ENCODE measurements at places on chromosomes 4 and X.

- DNase-seq: no peak
Measured at GRCh38 chr4:78787392-78788006, 11.3 kb downstream of the BMP2K start.

DNA sequence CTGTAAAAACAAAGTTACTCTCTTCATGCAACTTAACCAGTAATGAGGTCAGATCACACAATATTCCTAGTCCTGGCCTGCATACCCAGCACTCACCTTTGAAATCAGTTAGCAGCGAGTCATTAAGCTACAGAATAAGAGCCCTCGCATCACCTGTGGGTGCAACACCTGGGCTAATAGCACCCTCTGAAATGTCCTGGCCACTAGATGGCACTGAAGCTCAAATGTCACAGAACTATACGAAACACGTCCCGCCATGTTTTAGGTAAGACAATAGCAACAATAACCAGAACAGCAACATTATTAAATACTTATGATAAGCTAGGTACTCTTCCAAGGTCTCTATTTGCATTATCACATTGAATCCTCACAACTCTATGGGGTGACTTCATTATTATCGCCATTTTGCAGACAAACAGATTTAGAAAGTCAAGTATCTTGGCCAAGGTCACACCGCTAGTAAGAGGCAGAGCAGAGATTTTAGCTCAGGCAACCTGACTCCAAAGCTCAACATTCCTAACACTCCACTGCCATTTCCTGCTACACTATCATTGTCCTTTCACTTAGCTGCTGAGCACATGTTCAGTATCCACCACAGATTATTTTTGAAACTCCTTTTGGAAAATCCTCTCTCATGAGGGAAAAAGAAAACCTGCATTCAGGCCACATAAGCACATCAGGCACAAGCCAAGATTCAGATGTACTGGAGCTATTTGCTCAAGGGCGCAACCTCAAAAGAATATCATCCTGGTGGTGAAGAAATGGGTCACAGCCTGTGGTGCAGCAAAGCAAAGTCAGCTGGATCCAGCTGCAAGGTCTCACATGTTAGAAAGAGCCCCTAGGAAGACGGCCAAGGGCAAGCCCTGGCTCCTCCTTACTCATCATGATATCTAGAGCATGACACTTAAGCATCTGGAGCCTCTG, 59.5 kb upstream of the KDR start:
- no peak for DNase-seq

- DNase-seq: no peak
Measured at GRCh38 chr4:122453384-122453995, 3.0 kb downstream of the IL2 start.

DNA sequence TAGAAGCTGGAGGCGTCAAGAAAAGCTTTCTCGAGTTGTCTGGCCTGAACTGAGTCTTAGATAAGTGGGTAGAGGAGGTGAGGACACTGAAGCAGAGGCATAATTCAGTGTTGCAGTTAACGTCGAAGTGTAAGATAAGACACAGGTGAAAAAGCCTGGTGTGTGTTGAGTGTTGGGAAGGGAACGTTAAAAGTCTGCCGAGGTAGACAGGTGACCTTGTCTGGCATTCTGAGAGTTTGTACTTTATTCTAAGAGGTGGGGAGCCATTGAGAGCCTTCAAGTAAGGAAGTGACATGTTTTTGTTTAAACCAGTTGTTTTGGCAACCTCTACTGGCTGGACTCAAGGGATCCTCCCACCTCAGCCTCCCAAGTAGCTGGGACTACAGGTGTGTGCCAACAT, 219.1 kb downstream of the SHROOM3 start:
- no peak for DNase-seq

- peak; percentile 55 for DNase-seq
Measured at GRCh38 chr4:165325732-165326512, 1.5 kb upstream of the MSMO1 start.

DNA sequence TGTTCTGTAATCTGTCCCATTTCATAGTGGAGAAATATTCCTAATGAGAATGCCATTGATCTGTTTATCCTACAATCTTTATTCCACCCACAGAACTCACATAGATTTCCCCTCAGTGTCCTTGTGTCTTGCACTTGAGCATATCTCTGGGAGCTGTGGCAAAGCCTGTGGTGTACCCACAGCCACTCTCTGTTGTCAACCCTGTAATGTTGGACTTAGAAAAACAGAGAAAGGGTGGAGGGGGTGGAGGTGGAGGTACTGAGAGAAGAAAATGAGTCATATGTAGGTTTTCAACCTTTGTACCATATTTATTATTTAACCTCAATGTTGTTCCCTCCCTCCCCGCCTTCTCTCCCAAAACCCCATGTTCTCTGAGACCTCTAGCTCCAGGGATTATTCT, 46.9 kb upstream of the TLL1 start:
- DNase-seq: no peak

- DNase-seq: no peak
Measured at GRCh38 chr4:3415471-3416141, 26.2 kb upstream of the HGFAC start.

DNA sequence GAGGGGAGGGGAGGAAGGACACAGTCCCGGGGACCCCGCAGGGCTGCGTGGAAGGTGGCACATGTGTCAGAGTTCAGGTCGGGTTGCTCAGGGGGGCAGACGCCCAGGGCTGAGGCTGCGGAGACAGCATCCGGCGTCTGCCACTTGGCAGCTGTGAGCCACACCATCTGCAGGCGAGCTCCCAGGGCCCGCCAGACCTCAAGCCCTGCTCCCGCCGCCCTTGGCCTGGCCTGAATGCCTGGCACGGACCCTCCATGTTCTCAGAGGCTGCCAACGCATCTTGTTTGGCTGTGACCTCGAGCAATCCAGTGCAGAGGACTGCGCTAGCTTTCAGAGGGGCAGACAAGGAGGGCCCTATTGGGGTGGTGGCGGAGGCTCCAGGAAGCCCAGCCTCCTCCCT, 5.1 kb downstream of the BGN start:
- DNase-seq: no peak

DNA sequence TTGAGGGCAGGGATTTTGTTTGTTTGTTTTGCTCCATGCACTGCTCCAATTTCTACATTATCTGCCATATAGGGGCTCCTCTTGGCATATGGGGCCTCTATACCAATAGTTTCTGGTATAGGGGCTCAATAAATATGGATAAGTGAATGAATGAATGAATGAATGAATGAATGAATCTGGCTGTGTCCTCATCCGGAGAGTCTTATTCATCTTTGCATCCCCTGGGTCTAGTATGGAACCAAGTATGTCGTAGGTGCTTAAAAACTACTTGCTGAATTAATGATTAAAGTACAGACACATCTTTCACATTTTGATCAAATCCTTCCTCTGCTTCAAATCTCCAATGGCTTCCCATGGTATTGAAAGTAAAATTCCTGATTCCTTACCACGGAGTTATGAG, 80.1 kb downstream of the DRD5 start:
- no peak for DNase-seq

Measured in LoVo (cell line).